Stimulated activated CD8-positive, alpha-beta memory T cell treated with anti-CD3 and anti-CD28 coated beads, Interleukin-15, amount 100 ng/mL, for 4 hours (primary cell): ENCODE measurements at places on chromosomes 4 and X.

- no peak for DNase-seq
These were observed 11.2 kb downstream of the IRAK1 start for GRCh38 chrX:154008521-154008920.

DNA sequence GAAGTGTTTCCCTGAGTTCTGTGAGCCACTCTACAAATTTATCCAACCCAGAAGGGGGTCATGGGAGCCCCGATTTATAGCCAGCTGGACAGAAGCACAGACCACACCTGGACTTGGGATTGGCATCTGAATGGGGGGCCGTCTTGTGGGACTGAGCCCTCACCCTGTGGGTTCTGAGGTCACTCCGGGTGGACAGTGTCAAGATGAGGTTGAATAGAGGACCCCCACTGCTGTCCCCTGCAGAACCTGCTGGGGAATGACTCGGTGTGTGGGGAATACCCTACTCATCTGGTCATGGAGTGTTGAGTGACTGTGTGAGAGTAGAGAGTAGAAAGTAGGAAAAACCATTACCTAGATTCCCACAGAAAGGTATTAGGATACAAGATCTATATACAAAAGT, 67.5 kb downstream of the ZFYVE28 start:
- DNase-seq, result no peak

DNA sequence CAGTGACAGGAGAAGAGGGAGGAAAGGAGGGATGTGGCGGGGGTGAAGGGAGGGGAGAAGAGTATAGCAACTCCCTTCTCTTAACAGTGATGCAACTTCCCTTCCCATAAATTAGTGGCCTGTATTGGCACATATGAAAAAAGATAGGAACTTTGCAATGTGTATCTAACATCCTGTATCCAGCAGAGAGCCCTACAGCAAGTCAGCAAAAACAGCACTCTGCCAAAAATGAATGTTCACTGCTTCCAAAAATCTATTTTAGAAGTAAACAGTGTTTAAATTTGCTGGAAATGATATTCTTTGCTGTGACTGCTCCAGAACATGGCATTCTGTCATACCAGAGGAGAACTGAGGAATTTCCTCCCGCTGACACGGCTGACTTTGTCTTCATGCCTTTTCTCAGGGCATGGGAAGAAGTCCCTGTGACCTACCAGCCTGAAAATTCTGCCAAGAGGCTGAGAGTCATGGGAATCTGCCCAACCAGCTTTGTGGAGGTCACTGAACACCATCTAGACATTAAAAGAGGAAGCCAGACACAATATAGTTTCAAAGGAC, 343.4 kb upstream of the RASGEF1B start:
- no peak for DNase-seq

- DNase-seq, result no peak
These were observed 1649.8 kb upstream of the PCDH10 start for GRCh38 chr4:131499141-131499873.

GRCh38 chr4:184988611-184989010, 29.7 kb upstream of the HELT start:
- DNase-seq, result no peak

GRCh38 chrX:24117258-24117657, 32.3 kb upstream of the ZFX start:
- no peak for DNase-seq

GRCh38 chr4:6951880-6952381, 42.3 kb downstream of the TBC1D14 start:
- no peak for DNase-seq

DNA sequence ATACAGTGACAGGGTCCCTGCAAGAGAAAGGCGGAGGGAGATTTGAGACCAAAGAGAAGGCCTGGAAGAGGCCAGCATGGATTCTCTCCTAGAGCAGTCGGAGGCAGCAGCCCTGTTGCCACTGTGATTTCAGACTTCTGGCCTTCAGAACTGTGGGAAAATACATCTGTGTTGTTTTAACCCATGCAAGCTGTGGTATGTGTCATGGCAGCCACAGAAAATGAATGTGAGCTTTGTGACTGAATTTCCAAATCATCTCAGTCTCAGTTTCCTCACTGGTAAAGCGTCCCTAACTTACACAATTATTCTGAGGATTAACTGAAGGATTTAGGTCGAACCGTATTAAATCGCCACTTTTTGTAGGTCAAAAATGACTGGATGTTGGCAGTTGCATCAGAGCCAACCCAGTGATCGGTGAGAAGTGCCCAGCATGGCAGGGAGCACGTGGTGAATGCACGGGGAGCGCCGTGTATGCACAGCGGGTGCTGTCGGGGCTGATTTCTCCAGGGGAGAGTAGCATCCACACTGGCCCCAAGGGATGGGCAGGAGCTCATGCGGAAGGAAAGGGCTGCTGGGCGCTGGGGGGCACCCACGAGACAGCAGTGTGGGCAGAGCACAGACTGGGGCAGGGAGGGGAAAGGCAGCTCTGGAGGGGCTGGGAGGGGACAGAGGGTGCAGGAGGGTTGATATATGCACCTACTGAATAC, 23.8 kb upstream of the NSG1 start:
- no peak for DNase-seq

DNA sequence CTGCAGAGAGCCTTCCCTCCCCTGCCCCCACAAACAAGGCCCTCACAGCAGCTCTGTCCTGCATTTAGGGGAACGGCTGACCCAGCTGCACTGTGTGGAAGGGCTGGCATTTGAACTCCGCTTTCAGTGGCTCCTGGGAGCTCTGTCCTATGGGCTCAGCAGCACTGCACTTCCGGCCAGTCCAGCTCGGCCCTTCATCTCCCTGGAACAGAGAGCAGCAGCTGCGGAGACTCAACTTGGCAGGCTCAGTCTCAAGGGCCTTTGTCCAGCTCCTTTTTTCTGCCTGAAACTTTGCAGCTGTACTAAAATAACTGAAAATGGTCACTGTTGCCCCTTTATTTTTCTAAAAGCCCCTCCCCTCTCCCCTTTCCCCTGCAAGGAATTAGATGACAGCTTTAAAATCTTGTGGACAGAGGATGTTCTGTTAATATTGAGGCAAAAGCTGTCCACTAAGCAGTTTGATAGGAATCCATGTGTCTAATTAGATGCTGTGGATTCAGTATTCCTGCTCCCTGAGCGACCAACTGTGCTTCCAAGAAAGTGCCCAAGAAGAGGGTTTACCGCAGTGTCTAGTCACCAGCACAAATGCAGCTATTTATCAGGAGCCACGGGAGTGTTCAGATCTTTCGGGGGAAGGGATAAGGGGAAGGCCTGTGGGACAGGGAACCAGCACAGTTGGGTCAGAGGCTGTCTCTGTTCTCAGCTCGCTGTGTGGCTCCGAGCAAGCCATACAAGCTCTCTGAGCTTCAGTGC, 133.1 kb downstream of the AFAP1 start:
- no peak for DNase-seq

- no peak for DNase-seq
These were observed 40.5 kb downstream of the HMGB2 start for GRCh38 chr4:173293663-173294062.

DNA sequence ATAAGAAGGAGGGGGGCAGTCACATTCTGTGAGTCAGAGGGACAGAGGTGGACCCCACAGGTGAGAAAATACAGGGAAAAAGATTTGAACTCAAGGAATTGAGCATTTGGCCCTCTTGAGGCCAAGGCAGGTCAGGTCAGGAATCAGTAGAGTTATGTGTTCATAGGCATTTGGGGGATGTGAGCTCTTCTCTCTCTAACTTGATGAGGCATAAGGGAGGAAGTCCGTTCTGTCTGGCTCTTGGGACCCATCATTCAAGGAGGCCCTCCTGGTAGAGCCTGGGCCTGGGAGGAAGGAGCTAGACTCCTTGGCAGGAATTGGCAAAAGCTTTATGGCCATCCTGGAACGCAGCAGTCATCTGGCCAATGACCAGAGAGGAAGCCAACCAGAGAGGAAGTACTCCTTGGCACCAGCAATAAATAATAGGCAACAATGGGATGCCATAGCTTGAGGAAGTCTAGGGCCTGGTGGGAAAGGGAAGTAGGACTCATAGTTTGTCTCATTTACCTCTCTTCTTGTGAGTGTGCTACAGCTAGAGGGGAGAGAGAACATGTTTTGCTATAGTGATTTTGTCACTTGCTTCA, 53.0 kb downstream of the MSN start:
- no peak for DNase-seq

GRCh38 chr4:152870606-152871005, 65.5 kb upstream of the FHDC1 start:
- DNase-seq, result no peak

DNA sequence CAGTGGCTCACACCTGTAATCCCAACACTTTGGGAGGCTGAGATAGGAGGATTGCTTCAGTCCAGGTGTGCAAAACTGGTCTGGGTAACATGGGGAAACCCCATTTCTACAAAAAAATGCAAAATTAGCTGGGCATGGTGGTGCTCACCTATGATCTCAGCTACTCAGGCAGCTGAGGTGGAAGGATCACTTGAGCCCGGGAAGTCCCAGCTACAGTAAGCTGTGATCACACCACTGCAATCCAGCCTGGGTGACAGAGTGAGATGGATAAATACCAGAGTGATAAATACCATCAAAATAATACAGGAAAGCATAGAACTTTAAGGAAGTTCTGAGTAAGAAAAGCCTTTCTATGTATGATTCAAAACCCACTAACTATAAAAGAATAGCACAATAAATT, 52.8 kb downstream of the LRBA start:
- no peak for DNase-seq

GRCh38 chrX:102067966-102068723, 57.3 kb upstream of the TCEAL2 start:
- no peak for DNase-seq

- no peak for DNase-seq
These were observed 38.5 kb upstream of the KLF3 start for GRCh38 chr4:38625508-38625907.

DNA sequence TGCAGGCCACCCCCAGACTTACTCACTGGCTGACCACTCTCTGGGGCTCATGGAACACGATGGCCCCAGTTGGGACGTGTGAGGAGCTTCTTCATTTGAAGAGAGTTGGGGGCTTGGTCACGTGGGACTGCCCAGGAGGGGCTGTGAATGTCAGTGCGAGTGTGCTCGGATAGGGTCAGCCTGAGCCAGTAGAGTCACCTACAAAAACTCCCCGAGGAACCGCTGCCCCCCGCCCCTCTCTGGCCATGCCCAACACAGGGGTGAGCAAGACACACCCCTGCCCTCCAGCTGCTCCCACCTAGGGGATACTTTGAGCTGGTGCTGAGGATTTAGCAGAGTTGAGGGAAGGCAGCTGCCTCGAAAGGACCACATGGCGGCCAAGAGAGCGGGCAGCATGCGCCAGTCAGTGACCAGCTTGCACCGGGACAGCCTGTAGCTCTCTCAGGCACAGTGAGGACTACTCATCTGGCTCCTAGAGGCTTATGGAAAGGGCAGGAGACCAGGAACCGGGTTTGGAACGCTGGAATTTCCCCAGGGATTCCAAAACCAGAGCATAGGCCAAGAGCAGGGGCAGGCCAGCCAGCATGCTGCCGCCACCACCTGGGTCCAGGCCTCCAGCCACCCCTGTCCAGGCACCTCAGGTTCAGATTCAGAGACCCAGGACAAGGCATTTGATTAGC, 8.4 kb downstream of the PNMA6E start:
- no peak for DNase-seq

DNA sequence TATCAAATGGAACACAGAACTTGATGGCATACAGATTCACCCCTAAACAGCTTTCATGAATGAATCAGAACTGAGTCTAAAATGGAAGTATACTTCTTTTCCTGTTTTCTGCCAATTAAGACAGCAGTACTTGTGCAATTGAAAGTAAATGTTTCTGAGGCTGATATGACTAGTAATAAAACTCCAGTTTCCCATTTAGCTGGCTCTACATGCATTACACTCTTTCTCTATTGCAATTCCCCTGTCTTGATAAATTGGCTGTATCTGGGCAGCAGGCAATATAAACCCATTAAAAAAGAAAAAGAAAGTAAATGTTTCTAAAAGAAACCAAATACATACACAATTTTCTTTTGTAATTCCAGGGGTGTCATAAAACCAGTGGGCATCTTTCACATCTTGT, 4.6 kb downstream of the NOA1 start:
- DNase-seq, result no peak
